ENCODE measurements at places on chromosomes 16 and 17. TPM values are rescaled to one million over a fixed set of nuclear protein-coding genes. Genes with fewer than 3 reads are reported as not detected.

The TBC1D3 gene
- total RNA-seq, result not detected

The KRTAP16-1 gene
- not detected for total RNA-seq

The PRR29 gene
- 0.30 TPM for total RNA-seq

The ALDH3A1 gene
- total RNA-seq, result 0.27 TPM

The TMEM100 gene
- total RNA-seq, result 15.5 TPM

The OTOP3 gene
- total RNA-seq, result not detected

The AKAP10 gene
- 13.8 TPM for total RNA-seq

The SPNS3 gene
- total RNA-seq, result 0.24 TPM

The HYDIN gene
- 0.89 TPM for total RNA-seq

The HS3ST4 gene
- total RNA-seq, result not detected

DNA sequence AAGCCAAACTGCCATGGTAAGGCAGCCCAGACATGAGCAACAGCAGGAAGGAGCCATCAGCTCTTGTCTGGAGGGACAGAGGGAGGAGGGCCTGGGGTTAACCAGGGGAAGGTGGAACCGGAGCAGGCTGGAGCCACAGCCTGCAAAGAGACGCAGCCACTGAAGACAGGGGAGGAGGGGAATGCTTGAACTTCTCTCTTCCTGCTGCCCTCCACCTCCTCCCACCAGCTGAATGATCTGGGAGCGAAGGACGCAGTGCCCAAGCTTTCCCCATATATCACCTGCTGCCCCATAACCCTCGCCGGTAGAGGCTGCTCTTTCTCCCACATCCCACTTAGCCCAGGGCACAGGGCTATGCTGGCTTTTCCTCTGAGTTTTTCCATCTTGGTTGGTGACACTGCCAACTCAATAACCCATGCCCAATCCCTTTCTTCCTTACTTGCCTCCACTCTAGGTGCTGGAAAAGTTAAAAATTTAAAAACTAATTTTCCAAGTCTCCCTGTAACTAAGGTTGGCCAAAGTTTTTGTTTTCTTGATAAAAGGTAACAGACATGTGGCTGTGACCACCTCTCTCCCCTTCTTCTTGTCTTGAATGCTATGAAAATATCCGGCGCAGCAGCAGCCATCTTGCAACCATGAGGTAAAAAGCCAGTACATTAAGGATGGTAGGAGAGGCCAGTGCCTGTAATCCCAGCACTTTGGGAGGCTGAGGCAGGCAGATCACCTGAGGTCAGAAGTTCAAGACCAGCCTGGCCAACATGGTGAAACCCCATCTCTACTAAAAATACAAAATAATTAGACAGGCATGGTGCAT, 21.8 kb upstream of the CACNG4 start:
- DNase-seq, result no peak

DNA sequence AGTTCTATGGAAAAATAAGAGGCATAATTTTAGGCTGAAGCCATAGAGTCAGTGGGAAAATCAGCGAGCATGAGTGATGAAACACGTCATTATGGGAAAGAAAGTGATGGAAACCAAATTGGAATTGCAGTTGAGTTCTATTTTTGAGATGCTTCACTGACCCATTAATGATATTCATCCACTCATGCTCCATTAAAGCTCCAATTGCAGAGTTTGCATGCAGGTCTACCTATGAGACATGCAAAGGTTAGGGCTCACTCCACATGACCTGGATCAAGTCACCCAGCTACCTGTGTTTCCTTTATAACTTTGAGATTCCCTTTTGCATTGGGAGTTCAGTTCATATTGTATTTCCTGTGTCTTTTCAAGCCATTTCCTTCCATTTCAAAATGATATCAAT, 8.0 kb upstream of the KRTAP2-4 start:
- no peak for DNase-seq

GRCh38 chr17:1735834-1736347, 6.8 kb upstream of the SERPINF2 start:
- DNase-seq, result no peak

DNA sequence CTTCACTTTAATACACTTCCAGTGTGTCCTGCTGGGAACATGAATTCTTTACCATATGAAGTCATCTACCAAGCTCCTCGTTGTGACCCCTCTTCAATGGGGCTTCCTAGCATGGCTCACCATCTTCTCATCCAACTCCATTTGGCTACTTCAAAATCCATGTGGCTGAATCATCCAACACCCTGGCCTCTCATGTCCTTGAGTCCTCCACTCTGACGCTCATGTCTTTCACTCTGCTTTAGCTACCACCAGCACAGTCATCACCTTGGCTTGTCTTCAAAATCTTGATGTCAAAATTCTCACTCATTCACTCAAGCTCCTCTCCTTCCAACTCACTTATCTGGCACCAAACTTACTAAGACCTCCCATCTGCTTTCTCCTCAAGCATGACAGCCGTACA, 35.8 kb downstream of the AMFR start:
- DNase-seq, result no peak

GRCh38 chr17:49401971-49402611, 12.6 kb downstream of the PHB1 start:
- DNase-seq, result no peak

GRCh38 chr17:4204190-4204589, 59.6 kb downstream of the ANKFY1 start:
- no peak for DNase-seq

GRCh38 chr16:29025735-29026134, 40.9 kb downstream of the LAT start:
- no peak for DNase-seq

GRCh38 chr16:75238132-75238852, 13.1 kb downstream of the BCAR1 start:
- DNase-seq, result peak; percentile 86

- no peak for DNase-seq
Measured at GRCh38 chr17:48747445-48748363, 19.2 kb upstream of the HOXB13 start.

DNA sequence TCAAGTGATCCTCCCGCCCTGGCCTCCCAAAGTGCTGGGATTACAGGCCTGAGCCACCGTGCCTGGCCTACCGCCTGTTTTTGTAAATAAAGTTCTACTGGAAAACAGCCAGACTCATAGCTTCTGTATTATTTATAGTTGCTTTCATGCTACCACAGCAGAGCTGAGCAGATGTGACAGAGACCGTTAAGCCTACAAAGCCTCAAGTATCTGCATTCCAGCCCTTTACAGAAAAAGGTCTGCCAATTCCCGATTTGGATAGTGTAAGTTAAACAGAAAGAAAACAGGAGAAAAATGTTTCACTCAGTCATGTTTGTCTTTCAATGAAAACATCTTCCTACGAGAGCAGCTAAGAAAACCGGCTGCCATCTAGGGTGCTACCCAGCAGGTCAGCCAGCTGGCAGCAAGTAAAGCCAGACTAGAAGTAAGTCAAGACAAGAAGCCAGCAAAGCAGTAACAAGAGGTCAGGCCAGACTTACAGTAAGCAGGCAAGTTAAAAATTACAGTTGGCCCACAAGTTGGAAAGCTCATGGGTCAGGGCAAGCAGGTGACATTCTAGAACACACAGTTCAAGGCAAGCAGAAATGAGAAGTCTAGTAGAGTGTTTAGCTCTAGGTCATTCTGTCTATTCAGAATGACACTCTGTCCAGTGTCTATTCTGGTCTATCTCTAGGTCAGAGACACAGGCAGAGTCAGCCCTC, 17.7 kb downstream of the NCBP3 start:
- DNase-seq, result no peak

DNA sequence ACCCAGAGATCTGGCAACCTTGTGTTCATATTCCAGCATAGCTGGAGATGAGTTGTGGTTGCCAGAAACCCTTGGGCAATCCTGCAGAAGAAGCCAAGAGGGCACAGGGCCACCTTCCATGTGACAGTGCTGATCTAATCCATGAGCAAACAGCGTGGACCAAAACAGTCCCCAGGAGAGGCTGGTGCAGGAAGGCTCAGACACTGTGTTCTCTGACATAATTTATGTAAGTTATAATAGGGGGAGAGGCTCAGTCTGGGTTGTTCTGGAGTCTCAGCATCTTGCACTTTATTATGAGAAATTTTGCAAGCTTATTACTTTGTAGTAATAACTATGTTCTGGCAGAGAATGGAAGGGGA, 273.9 kb downstream of the HAPSTR1 start:
- peak; percentile 86 for DNase-seq

GRCh38 chr16:59242556-59242955, 508.4 kb upstream of the GOT2 start:
- DNase-seq, result no peak

- no peak for DNase-seq
Measured at GRCh38 chr17:58995247-58995940, 111.3 kb downstream of the TRIM37 start.

- no peak for DNase-seq
Measured at GRCh38 chr16:51592001-51592501, 441.0 kb upstream of the SALL1 start.
